ENCODE measurements at places on chromosomes 1 and 21.

- DNase-seq = no peak
Observed at GRCh38 chr1:24643363-24644099, 429 bp downstream of the SRRM1 start.

- DNase-seq = no peak
Observed at GRCh38 chr1:206588492-206588891, 23.8 kb downstream of the EIF2D start.

DNA sequence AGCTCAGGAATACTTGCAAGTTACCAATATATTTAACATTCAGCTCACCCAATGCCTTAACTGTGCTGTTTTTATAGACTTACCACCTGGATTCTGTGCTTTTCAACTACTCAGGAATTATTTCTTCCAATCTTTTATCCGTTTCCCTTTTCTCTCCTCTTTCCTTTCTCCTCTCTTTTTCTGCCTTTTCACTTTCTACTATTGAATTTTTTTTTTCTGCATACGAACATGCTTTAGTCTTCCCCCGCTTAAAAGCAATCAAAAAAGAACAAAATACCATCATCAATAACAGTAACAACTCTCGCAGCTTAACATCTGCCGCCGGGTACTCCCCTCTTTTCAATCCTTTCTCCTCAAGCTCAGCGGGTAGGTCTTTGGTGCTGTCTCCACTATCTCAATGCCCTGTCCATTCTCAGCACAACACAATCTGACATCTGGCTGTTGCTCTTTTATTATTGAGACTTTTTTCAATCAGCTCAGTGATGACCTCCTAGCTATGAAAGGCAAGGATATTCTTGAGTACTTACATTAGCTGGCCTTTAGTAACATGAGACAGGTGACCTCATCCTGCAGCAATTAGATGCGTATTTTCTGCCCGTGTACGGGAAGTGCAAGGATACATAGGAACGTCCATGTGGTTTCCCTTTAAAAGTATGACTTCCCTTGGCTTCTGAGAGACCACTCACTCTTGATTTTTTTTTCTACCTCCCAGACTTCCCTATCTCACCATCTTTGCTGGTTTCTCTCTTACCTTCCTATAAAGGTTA, 40.2 kb upstream of the SIPA1L2 start:
- no peak for DNase-seq

GRCh38 chr1:67465375-67465774, 35.2 kb upstream of the SERBP1 start:
- DNase-seq = no peak

- DNase-seq = no peak
Observed at GRCh38 chr1:222616525-222616924, 1.4 kb upstream of the MIA3 start.

DNA sequence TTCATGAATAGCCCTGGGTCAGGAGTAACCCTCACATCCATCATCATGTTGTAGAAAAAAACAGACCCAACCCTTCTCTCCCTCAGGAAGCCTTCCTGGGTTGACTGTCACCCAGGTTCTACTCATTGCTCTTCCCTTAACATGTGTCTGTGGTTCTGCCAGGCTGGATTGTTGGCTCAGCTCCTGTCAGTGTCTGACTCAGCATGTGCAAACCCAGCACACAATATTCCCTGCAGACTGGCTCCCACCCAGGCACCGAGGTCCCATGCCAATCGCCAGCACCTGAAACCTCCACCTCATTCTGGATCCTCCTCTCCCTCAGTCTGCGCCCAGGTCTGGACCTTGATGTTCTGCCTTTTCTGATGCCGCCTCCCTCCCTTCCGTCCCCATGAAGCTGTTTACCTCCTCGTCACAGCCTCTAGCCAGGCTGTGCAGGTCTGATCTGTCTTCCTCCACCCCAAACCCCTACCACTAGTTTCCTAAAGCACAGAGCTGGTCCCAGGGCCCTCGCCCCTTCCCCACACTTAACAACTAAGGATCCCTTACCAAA, 4.3 kb upstream of the S100A8 start:
- DNase-seq = no peak

DNA sequence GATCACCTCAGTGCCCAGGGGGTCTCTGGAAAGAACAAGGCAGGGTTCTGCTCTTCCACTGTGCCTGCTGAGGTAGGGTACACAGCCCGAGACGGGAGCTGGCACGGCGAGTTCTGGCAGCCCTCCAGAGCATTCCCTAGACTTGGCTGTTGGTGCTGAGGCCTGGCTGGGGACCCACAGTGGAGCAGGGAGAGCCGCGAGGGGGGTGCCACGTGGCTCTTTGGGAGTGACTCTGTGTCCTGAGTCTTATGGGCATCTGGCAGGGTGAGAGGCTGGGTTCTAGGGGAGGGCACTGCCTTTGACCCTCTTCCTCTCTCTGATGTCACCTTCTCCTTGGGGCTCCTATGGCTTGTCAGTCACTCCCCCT, 336.4 kb downstream of the CAMTA1 start:
- no peak for DNase-seq

GRCh38 chr1:192158181-192158580, at the start of gene RGS18:
Gene RGS18 (plus strand): TSS chr1:192158462. CDS start chr1:192158638, 176 bp downstream.
- no peak for DNase-seq

DNA sequence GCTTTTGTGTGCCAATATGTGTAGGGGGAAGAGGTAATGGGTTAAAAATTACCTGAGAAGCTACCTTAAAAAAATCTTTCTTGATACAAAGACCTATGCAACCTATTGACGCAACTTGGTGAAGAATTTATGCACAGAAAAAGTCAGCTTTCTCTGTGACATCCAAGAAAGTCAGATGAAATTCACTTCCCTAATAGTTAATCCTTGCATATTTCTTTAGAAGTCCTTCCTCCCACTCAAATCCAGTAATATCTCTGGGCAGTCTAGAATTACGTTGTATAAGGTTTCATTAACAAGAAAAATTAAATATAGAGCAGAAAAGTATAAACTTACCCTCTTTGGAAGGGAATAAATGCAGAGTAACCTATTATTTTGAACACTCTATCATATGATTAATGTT, 2.9 kb downstream of the UBAP2L start:
- DNase-seq = no peak

DNA sequence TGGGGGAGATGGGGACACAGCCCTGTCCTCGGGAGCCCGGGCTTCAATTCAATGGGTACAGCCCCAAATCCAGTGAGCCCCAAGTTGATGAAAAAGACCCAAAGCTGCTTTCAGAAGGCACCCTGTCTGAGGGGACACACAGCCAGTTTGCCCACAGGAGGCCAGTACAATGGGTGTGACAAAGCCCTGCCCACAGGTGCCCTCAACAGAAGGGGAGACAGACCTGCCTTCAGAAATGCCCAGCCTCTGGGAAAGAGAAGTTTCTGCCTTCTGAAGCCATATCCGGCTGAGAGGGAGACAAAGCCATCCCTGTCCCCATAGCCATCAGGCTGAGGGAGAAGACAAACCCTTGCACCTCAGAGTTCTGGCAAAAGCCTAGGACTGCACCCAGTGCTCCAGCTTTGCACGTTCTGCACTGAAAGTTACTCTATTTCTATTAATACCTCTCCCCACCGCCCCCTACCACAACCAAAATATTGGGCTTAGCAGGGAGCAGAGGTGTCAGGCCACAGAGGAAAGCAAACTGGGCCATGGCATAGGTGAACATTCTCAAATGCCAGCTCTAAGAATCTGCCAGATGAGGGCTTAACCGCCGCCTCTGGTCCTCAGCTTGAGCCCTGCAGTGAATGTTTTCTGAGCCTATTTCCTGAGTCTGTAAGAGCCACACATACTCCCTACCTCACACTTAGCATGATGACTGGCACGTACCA, 18.0 kb upstream of the PTAFR start:
- no peak for DNase-seq
